ENCODE measurements at places on chromosomes 2 and 18. TPM values are rescaled to one million over a fixed set of nuclear protein-coding genes. Genes with fewer than 3 reads are reported as not detected.

DNA sequence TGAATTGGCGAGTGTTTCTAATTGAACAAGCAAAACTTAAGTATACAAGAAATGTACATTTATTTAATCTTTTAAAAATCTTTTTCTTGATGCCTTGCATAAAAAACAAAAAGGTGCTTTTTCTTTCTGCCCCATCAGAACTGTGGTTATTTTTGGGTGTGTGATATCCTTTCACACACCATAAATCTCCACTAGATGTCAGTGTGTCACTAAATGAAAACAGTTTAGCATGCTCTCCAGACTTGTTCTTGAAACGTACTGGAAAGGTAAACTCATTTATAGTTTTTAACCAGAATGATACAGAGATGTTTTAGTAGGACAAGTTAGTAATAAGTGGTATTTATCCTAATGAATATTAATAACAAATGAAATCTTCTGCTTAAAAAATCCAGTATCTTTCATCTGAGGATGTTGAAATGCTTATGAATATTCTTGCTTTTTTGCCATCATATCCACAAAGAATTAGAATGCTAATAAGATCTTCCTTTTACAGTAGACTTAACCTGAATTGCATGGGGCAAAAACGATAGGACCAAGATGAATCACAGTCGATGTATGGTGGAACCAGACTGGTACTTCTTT lies 96.8 kb downstream of the UBE2E3 start:
- DNase-seq = peak; percentile 68
- no peaks in the 10 kb centered on the region for H3K36me3 ChIP-seq
- no peak overlapping the region for H3K4me3 ChIP-seq
- no peaks in the 10 kb centered on the region for H3K4me1 ChIP-seq
- no peak overlapping the region for H3K27ac ChIP-seq
- H3K27me3 ChIP-seq = no peaks in the 10 kb centered on the region

DNA sequence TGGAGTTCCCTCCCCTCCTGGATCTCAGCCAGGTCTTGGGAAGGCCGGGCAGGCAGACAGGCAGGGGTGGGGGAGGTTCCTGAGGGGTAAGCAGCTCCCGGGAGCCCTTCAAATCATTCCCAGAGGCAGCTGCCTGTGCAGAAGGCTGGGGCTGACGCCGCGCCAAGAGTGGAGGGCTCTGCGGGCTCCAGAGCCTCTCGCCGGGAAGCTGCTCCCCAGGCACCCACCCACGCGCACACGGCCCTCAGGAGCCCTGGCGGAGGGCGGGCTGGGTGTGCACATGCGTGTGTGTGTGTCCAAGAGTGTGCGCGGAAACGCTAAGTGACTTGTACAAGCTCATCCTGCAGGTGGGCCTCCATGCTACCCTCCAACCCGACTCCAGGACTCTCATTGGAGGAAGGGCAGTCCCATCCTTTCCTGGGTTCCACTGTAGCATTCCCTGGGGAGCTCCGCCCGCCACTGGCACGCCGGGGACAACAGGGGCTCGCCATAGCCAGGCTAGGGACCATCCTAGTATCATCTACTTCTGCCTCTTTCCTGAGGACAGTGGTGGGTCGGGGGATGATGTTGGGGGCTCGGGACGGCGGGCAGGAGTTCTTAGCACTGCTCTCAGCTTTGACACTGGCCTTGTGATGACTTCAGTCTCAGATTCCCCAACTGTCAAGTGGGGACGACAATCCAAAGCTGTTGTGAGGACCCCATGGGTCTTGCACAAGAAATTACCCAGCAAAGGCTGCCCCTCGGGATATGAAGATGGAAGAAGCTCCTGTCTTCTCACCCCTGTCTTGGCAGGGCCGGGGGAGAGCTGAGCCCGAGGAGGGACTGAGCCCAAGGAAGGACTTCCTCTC lies 50.3 kb downstream of the INHBB start:
- no peaks in the 10 kb centered on the region for H3K36me3 ChIP-seq
- H3K4me1 ChIP-seq = no peaks in the 10 kb centered on the region
- H3K4me3 ChIP-seq = no peak overlapping the region

DNA sequence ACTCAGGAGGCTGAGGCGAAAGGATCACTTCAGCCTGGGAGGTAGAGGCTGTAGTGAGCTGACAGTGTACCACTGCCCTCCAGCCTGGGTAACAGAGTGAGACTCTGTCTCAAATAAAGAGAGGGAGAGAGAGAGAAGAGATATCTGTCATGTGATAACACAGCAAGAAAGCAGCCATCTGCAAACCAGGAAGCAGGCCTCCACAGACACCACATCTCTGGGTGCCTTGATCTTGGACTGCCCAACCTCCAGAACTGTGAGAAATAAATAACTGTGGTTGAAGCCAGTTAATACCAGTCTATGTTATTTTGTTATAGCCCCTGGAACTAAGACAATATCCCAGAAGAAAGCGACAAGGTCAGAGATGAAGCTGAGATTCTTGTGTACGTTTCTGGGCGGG lies 2.6 kb upstream of the CCDC68 start:
- no peak overlapping the region for H3K4me3 ChIP-seq
- no peak for DNase-seq
- H3K27ac ChIP-seq = no peak overlapping the region
- H3K27me3 ChIP-seq = peaks cover 27% of the 10 kb centered on the region
- H3K36me3 ChIP-seq = no peaks in the 10 kb centered on the region

- H3K27me3 ChIP-seq = no peaks in the 10 kb centered on the region
- no peak overlapping the region for H3K4me3 ChIP-seq
- no peaks in the 10 kb centered on the region for H3K36me3 ChIP-seq
- no peak for DNase-seq
- peak overlapping the region; percentile 6 for H3K27ac ChIP-seq
These were observed 698.0 kb downstream of the TDRD15 start for GRCh38 chr2:21821672-21822227.

- H3K27me3 ChIP-seq = no peaks in the 10 kb centered on the region
- H3K36me3 ChIP-seq = no peaks in the 10 kb centered on the region
- no peaks in the 10 kb centered on the region for H3K4me1 ChIP-seq
- H3K27ac ChIP-seq = no peak overlapping the region
These were observed 23.1 kb upstream of the COLEC12 start for GRCh38 chr18:523561-523960.

DNA sequence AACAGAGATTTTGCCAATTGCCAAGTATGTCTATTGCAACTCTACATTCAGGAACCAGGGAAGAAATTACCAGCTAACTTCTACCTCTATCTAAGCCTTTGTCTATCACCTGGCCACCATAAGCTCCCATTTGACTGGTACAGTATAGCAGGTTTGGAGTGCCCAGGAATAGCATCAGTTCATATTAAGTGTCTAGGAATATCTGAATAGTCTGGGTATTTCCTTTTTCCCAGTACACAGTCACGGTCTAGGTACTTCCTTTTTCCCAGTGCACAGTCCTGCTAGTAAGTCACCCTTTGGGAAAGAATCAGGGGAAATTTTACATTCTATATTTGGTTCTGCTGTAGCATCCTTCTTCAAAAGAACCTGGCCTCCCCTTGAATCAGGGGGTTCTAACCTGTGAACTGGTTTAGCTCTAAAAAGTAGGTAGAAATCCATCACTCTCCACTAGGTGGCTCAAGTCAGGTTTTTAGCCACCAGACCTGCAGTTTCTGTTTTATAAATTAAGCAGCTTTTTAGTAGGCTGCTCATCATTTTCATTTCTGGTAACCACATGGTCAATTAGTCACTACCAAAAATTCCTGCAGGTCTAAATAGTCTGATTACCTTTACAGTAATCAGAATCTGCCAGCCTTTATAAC lies 49.3 kb upstream of the DNAJC10 start:
- no peaks in the 10 kb centered on the region for H3K27me3 ChIP-seq
- H3K27ac ChIP-seq = no peak overlapping the region
- peak; percentile 39 for DNase-seq
- H3K4me1 ChIP-seq = no peaks in the 10 kb centered on the region

GRCh38 chr2:230722207-230722885 lies 9.7 kb downstream of the CAB39 start:
- no peaks in the 10 kb centered on the region for H3K27me3 ChIP-seq
- DNase-seq = no peak
- H3K4me1 ChIP-seq = peaks cover 12% of the 10 kb centered on the region
- no peak overlapping the region for H3K27ac ChIP-seq
- no peaks in the 10 kb centered on the region for H3K36me3 ChIP-seq
- no peak overlapping the region for H3K4me3 ChIP-seq

DNA sequence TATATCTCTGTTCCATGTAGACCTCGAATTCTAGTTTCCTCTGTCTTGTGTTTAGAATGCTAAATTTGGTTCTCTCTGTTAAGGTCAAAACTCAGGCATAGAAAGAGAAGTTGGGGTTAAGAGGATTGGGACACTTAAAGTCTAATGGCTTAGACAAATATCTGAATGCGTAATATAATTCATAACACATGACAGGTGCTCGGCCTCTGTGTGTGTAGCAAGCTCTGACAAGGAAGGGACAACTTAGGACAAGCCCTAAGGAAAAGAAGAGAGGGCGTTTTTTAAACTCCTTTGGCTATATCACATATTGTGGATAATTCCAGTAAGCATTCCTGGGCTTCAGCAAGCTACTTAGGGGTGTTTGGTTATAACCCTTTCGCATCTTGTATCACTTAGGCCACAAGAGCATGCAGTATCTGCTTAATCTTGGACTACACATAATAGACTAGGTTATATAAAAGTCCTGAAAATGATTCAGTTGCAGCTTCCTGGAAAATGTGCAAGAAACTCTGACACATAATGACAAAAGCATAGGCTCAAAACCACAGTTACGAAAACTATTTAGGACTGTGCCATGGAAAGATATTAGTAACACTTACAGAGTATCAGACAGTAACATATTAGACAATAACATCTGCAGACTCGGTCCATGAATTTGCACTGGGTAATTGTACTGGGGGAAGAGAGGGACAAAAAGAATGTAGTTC lies 16.1 kb upstream of the CREB1 start:
- no peaks in the 10 kb centered on the region for H3K36me3 ChIP-seq
- DNase-seq = no peak
- no peak overlapping the region for H3K4me3 ChIP-seq
- H3K27me3 ChIP-seq = no peaks in the 10 kb centered on the region
- H3K4me1 ChIP-seq = no peaks in the 10 kb centered on the region

DNA sequence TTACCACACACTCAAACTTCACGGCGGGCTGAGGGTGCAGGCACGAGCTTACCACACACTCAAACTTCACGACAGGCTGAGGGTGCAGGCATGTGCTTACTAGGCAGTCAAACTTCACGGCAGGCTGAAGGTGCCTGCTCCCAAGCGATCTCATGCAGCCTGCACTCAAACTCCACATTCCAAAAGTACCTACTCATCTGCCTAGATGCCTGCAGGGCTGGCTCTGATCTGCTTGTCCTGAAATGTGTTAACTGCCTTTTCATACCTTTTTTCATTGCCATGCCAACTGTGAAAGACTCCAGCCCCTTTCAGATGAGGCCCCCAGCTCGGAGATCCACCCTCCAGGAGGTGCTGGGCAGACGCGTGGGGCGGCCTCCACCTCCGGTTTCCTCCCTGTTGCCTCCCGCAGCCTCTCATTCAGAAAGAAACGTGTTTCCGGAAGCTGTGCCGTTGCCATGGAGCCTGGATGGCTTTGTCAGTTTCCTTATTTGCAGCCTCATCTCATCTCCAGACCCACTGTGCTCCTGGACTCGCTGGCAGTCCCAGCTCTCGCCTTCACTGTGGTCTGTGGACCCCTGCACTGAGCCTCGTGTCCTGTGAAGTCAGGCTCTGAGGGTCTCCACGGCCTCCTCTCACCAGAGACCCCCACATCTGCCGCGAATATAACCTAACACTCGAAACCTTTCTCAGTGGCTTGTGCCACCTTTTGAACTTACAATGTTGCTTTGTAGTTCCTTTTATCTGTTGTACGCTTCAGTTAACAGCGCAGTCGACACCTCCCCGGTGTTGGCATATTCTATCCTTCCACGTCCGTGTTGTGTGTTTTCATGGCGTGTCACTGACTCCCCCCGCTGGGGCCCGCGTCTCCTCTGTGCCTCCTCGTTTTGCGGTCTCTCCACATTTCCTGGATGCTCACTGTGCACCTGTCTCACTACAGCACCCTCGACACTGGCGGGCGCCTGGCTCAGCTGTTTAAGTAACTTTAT lies 106.1 kb upstream of the ALKAL2 start:
- H3K27me3 ChIP-seq = no peaks in the 10 kb centered on the region
- H3K27ac ChIP-seq = no peak overlapping the region
- no peaks in the 10 kb centered on the region for H3K36me3 ChIP-seq

DNA sequence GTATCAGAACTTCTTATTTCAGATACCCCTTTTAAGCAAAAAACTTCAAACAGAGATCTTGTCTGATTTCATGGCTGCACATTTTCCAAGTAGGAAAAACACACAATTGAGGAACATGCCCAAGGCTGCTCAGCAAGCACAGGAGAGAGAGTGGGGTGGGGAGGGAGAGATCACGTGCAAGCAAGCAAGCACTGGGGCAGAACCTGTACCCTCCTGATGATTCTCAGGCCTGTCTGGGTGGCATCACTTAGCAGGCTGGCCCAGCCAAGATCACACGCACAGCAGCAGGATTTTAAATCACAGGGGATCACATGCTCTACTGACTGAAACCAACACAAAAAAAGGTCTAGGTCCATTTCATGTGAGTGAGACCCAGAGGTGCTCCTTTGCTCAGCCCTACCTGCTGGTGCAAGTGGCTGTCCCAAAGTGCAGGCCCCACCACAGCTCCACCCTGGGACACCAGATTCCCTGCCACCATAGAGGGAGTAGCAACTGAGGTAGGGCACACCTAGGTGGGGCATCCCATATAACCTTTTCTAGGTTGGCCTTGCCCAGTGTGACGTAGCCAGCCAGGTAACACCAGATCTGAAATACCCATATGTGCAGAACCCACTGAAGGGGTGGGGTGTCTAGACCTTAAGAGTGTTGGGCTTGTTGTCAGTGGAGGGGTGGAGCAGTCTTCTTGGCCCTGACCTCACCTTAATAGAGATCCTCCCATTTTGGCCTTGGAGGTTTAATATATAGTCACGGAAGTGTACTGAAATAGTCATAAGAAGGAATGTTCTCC lies 1.8 kb upstream of the LYPD6B start:
- H3K36me3 ChIP-seq = no peaks in the 10 kb centered on the region
- DNase-seq = no peak
- no peak overlapping the region for H3K4me3 ChIP-seq
- no peak overlapping the region for H3K27ac ChIP-seq
- H3K4me1 ChIP-seq = peaks cover 5% of the 10 kb centered on the region

DNA sequence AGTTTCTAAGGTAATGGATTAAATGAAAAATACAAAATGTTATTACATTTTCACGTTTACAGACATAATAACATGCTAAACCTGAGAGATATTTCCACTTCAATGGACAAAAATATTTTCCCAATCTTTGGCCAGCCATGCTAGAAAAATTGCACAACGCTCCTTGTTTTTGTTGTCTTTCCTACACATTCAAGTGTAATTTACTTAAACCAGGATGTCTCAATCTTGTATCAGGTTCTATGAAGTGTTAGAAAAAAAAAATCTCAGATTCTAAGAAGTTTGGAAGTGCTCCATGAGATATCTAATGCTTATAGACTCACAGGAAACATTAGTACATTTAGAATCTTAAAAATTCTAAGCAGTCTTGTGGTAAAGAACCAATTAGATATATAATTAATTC lies 141.8 kb upstream of the SLC35G4 start:
- no peaks in the 10 kb centered on the region for H3K27me3 ChIP-seq
- no peaks in the 10 kb centered on the region for H3K4me1 ChIP-seq
- no peak overlapping the region for H3K27ac ChIP-seq
- H3K36me3 ChIP-seq = no peaks in the 10 kb centered on the region
- H3K4me3 ChIP-seq = no peak overlapping the region
- no peak for DNase-seq

- no peak overlapping the region for H3K4me3 ChIP-seq
- no peaks in the 10 kb centered on the region for H3K36me3 ChIP-seq
- no peak for DNase-seq
- H3K4me1 ChIP-seq = peaks cover 3% of the 10 kb centered on the region
- H3K27me3 ChIP-seq = no peaks in the 10 kb centered on the region
These were observed 50.9 kb upstream of the GPD2 start for GRCh38 chr2:156385242-156385641.

The CDH19 gene
- total RNA-seq = not detected

The CDH20 gene
- 1.6 TPM for total RNA-seq

The TMX3 gene
- total RNA-seq = 89.6 TPM

The WNT10A gene
- total RNA-seq = not detected

The ACTR1B gene
- total RNA-seq = 73.2 TPM

The RNF103 gene
- 26.5 TPM for total RNA-seq

The GPC1 gene
- total RNA-seq = 65.0 TPM

Data from neural progenitor cell (in vitro differentiated cells).